ENCODE measurements at places on chromosomes 7 and 10.

DNA sequence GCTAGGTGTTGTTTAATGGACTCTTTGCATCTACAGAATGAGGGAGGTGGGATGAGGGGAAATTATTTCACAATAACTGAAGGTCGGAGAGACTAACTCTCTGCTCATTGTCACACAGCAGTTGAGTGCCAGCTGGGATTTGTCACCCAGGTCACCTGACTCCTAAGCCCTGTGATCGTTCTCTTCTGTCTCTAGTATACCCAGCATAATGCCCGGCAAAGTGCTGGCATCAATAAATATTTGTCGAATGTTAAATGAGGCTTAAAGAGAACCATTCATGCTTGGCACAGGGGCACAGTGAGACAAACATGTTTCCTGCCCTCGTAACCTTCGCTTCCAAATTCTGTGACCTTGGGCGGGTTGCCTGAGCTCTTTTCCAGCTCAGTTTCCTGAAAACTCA, 70.8 kb downstream of the TCF7L2 start:
- DNase-seq: no peak

- no peak for DNase-seq
Observed at GRCh38 chr7:133827707-133828623, 299.2 kb upstream of the LRGUK start.

DNA sequence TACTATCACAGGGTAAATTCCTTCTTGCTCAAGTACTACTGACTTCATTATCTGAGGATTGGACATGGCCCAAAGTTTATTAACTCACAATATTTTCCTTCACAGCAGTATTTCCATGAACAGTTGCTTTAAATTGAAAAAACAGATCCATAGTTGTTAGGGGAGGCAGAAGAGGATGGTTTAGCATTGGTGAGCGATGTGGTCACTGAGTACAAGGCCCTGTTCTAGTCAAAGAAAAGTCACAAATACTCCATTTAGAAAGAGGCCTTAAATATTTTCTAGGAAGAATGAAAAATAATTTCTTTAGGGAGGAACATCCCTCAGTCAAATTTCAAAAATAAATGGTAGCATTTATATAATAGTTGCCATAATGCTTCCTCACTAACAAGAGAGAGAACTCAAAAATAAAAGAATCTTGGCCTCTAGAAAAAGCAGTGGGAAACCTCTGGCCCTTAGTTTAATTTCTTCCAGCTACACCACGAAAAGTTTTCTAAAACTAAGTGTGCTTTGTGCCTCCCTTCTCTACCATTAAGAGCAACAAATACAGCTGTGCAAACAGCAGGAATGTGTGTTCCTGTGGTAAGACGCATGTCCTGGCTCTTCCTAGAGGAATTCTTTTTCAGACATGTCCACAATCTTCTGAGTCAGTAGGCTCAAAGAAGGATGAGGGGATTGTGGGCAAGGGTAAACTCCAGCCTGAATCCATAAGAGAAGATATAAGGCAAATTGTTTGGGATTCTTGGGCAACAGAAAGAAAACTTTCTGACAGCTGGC, 105.7 kb downstream of the HOXA1 start:
- no peak for DNase-seq

- no peak for DNase-seq
Observed at GRCh38 chr10:95245425-95246055, 45.3 kb downstream of the PDLIM1 start.

- DNase-seq: no peak
Observed at GRCh38 chr7:118759921-118760320, 535.4 kb downstream of the ANKRD7 start.

GRCh38 chr10:46077141-46077554, 31.1 kb upstream of the MSMB start:
- DNase-seq: no peak

DNA sequence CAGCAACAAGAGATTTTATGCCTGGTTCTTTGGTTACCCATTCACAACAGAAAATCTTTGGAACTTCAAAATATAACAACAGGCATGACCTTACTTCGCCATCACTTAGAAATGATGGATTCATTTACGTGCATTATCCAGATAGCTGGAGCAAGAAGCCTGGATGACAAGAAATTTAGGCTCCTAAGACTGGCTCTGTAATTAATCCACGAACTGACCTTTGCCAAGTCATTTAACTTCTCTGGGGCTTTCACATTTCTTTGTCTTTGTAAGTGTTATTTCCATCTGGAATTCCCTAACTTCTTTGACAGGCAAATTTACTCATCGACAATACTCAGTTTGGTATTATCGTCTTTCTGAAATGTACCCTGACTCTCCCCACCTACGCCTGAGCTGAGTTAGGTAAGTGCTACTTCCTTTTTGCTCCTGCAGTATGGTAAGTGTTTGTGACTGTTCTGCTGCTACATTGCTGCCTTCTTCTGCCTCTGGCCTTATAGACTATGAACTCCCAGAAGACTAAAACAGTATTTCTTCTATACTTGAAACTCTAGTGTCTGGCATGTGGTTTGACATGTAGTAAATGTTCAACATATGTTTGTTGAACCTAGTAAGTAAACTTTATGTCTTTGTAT, 5.5 kb upstream of the MDFIC start:
- DNase-seq: peak; percentile 74

- no peak for DNase-seq
Observed at GRCh38 chr10:72484521-72484920, 129.8 kb upstream of the DNAJB12 start.

DNA sequence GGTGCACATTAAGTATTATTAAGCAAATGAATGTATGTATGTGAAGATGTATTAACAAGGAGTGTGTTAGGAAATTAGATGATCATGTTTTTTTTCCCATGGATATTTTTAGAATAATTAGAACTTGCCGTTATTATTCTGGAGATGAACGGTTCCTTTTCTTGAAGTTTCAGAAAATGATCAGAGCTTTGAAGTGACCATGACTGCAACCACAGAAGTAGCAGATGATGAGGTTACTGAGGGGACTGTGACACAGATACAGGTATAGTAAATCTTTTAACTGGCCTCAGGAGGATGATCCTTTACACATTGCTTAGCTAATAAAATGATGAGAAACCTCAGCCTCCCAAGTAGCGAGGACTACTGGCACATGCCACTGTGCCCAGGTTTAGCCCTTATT, 18.6 kb downstream of the DMTF1 start:
- DNase-seq: no peak

GRCh38 chr10:72218325-72218724, 2.2 kb upstream of the ASCC1 start:
- no peak for DNase-seq

GRCh38 chr10:120634659-120635058, 177.6 kb downstream of the PLPP4 start:
- no peak for DNase-seq

DNA sequence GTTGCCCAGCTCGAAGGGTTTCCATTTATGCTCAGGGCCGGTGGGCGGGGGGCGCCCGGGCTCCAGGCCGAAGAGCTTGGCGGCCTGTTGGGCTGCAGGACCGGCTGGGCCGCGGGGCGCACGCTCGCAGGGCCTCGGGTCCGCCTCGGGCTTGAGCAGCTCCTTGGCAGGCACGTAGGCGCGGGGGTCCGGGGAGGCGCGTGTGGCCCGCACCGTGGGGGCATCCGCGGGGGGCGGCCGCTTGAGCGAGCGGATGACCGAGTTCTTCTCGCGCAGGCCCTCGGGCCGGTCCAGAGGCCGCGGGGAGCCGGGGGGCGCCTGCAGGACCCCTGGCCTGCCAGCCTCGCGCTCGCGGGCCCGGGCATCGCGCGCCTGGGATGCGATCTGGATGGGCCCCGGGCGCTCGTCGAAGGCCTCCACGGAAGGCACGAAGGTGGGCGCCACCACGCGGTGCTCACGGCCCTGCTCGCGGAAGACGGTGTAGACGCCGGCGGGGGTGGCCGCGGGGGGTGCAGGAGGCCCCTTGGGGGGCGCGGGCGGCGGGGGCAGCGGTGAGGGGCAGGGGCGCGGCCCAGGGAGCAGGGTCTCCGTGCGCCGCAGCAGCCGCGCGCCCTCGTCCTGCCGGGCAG, 35.2 kb downstream of the TNRC18 start:
- DNase-seq: no peak

GRCh38 chr7:47480576-47481538, 101.1 kb downstream of the TNS3 start:
- no peak for DNase-seq

DNA sequence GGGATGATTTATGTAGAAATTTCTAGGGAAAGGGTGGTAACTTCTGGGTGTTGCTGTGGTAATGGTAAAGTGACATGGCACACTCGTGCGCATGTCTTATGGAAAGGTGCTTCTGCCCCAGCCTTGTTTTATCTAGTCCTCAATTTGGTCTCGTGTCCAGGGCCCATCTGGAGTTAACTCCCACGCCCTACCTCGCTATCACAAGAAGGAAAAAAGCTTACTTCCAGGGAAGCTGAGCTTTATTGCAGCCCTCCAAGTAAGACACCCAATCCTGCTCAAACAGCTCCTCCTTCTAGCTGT, 611.8 kb downstream of the TNS3 start:
- DNase-seq: no peak

GRCh38 chr10:112374724-112375541, 1.0 kb downstream of the ACSL5 start:
- DNase-seq: peak; percentile 34

DNA sequence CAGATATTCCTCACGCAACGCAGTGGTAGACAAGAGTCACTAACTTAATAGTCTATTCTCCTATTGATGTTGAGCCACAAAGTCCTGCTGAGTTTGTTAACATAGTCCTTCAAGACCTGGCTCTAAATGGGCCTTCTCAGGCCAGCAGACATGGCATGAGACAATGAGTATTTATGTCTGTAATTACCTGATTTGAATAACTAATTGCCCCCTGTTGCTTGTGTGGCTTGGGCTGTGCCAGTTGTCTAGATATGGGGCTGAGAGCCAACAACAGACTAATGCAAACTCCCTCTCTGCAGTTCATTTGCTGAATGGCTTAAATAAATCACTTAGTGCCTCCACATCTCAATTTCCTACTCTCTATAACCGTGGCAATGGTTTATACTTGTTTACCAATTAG, 65.5 kb upstream of the VWC2 start:
- no peak for DNase-seq

GRCh38 chr7:126501617-126502016, 751.1 kb downstream of the GRM8 start:
- no peak for DNase-seq

DNA sequence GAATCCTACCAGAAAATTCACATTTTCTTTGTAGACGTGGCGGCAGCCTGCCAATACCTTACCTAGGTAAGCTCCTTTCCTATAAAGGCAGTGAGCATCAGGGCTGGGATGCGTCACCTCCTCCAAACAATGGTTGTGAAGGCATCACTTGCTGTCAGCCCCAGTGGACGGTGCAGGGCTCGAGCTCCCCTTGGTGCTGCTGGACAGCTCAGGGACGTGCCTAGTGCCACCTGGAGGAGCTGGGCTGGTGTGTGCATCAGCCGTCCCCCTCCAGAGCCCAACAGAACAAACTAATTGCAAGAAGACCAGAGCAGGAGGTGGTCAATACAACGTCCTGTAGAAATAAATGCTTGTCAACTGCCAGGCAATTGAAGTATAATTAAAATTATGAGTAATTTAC, 517.5 kb upstream of the FOXK1 start:
- DNase-seq: no peak

GRCh38 chr10:72665925-72666324, 26.0 kb upstream of the MCU start:
- no peak for DNase-seq

DNA sequence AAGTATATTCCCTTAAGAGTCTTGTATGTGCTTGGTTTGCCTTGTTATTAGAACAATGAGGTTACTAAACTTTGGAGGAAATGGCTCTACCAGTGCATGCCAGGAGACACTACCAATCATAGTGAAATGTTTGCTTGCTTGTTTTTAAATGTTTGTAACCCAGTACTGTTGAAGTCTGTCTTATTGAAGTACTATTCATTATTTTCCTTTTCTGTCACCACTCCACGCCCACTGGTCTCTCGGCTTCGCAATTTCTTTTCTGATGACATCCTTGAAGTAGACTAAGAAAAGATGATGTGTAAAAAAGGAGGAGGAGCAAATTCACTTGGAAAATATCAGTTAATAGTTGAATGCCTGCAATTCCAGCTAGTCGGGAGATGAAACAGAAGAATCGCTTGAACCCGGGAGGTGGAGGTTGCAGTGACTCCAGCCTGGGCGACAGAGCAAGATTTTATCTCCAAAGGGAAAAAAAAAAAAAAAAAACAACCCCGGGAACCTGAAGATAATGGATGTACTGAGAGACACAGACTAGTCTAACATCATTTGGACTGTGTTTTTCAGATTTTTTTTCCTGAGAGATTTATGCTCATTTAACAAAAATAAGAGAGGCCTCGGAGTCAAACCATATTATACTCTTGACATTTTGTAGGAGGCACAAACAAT, 959.4 kb downstream of the PCDH15 start:
- DNase-seq: no peak

- no peak for DNase-seq
Observed at GRCh38 chr7:8216334-8216690, 45.7 kb downstream of the ICA1 start.

- DNase-seq: no peak
Observed at GRCh38 chr7:141073641-141074161, at the start of gene TMEM178B. Gene TMEM178B, plus strand, starts transcription at chr7:141074064.

DNA sequence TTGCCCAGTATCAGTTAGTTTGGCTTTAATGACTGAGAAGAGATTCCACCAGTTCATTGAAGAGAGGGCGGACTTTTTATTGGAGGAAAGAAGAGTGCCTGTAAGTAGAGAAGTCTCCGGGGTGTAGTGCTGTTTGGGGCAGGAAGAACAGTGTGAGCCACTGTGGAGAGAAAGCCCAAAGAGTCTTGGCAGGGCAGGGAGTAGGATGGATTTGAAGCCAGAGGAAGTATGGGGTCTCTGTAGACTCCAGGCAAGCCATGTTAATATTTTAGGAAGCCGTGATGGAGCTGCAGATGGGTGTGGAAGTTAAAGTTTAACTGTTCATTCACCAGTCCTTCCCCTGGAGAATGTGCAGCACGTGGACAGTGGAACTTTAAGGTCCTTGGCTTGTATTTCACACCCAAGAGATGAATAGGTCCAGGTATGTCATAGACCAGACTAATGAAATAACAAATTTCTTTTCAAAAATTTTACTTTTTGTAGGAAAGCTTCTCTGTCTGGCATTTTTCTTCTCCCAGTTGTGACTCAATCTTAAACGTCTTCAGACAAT, 54.1 kb downstream of the TCF7L2 start:
- DNase-seq: no peak

GRCh38 chr7:147937428-147937827, 653.1 kb upstream of the C7orf33 start:
- DNase-seq: no peak

GRCh38 chr7:81657551-81657950, 112.3 kb downstream of the HGF start:
- no peak for DNase-seq

- no peak for DNase-seq
Observed at GRCh38 chr7:110987127-110987693, 103.7 kb upstream of the LRRN3 start.

DNA sequence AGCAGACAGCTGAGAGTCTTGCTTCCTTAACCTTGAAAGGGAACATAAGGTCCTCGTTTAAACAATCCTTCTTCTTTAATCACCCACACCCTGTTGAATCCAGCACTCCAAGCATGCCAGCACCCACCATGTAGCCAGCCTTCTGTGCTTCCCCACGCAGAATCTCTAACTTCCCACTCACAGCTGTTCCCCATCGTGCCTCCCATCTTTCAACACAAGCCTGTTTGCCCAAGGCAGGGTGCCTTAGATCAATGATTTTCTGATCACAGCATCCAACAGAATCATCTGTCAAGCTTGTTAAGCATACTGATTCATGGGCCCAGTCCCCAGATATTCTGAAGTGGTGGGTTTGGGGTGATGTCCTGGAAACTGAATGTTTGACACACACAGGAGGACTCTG, 530.8 kb downstream of the SH2D4B start:
- no peak for DNase-seq

GRCh38 chr10:118948786-118949185, 80.7 kb upstream of the NANOS1 start:
- DNase-seq: no peak

All from stimulated activated CD4-positive, alpha-beta T cell treated with anti-CD3 and anti-CD28 coated beads, Interleukin-4, amount 100 ng/mL, for 24 hours (primary cell).